Activated naive CD8-positive, alpha-beta T cell treated with anti-CD3 and anti-CD28 coated beads, Interleukin-2, amount 50 U/mL, for 16 hours (primary cell): ENCODE measurements at places on chromosomes 5 and 9.

DNA sequence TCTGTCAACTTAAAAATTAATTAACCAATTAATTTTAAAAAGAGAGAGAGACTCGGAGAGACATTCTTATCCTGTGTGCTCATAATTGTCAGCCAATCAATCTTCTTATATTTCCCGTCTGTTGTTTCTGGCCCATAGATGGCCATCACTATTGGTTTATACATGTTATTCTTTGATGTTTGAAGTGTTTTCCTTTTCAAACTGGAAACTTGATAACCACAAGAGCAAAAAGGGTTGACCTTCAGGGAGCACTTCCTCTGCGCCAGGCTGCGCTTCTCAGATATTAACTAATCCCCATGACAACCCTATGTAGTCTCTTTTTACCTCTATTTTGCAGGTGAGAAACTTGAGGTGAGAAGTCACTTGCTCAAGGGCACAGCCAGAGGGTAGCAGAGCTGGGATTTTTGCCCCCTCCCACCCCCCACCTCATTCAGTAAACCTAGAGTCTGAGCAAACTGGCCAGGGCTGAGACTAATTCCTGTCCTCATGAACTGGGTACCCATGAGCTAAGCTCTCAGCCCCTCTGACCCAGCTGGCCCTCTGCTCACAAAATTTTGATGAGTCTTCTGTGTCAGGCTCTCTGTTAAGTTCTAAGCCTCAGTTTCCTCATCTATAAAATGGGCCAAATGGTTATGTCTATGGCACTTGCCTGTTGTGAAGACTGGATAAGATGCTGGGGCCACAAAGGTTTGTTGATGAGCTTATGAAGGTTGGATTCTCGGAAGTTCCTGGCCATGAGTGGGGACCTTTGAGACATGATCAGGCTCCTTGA is 86.0 kb upstream of the SH3PXD2B start:
- no peak for DNase-seq

- DNase-seq: no peak
These were observed 81.0 kb downstream of the DCP2 start for GRCh38 chr5:113057557-113057984.

GRCh38 chr9:127256324-127256723 is 8.2 kb upstream of the GARNL3 start:
- DNase-seq: no peak

- no peak for DNase-seq
These were observed 734.4 kb upstream of the ADAMTS16 start for GRCh38 chr5:4405614-4406219.

DNA sequence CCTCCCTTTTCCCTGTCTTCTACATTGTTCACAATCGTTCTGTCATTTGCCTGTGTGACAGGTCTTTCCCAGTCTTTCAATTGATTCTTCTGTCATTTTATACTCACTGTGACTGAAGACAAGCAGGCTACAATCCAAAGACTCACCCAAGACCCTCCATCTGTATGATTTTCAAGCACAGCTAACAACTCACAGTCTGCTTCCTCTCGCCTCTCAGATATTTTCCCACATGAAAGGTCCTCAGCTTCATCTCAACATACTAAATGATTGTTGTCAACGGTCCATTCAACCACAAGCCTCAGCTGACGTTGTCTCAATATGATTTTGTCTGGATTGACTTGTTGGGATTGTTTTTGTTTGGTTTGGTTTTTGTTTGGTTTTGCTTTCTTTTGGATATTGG is 346.5 kb downstream of the NFIB start:
- DNase-seq: no peak

GRCh38 chr9:14372437-14373335 is 58.7 kb upstream of the NFIB start:
- DNase-seq: no peak

GRCh38 chr9:75130621-75131230 is 42.4 kb downstream of the OSTF1 start:
- DNase-seq: no peak

GRCh38 chr9:91896097-91896496 is 53.9 kb downstream of the ROR2 start:
- DNase-seq: no peak

GRCh38 chr5:96649251-96649662 is 12.9 kb upstream of the CAST start:
- DNase-seq: no peak

DNA sequence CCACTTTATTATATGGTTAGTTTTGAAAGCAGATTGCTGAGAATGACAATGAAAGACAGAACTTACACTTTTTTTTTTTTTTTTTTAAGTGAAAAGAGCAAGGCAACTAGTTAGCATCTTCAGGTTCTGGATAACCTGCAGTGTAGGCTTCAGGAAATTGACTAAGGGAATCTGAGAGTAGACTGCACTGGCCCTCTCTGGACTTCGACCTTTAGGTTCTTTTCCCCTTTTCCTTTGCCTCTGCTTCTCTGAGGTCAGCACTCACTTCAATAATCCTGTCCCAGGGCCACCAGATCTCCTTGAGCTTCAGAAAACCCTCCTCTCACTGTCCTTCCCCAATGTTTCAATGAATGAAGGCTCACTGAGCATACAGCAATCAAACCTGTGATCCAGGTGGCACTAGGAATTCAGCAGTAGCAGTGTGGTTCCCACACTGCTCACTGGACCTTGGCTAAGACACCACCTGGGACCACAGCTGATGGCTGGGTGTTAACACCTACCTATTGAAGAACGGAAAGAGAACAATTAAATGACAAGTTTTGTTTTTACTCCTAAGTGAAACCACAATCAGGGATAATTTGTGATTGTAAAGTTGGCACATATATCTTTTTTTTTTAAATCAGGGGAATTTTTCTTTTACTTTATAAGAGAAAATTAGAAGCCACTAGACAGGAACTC is 85.8 kb upstream of the IL6ST start:
- no peak for DNase-seq

- no peak for DNase-seq
These were observed 204.0 kb downstream of the DAB2IP start for GRCh38 chr9:121855476-121855875.

- DNase-seq: no peak
These were observed 702.1 kb downstream of the SEMA5A start for GRCh38 chr5:8843771-8844170.

DNA sequence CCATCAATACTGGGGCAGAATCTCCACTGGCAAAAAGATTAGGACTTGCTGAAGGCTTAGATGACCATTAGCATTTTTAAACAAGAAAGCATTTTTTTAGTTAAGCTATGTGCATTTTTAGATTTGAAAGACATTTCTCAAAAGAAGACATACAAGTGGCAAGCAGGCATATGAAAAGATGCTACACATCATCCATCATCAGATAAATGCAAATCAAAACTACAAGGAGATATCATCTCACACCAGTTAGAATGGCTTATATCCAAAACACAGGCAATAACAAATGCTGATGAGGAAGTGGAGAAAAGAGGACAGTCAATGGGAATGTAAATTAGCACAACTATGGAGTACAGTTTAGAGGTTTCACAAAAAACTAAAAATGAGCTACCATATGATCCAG is 195.6 kb upstream of the TNC start:
- DNase-seq: no peak

- no peak for DNase-seq
These were observed 499.9 kb downstream of the SEMA5A start for GRCh38 chr5:9045946-9046345.

- no peak for DNase-seq
These were observed 28.7 kb upstream of the MYOT start for GRCh38 chr5:137838976-137839375.

GRCh38 chr5:116478491-116478890 is 96.1 kb downstream of the SEMA6A start:
- DNase-seq: no peak

- no peak for DNase-seq
These were observed 78.5 kb upstream of the EPB41L4B start for GRCh38 chr9:109399258-109399767.
